ENCODE measurements at places on chromosomes 16 and 17.

- no peak for DNase-seq
These were observed 35.4 kb downstream of the SNX20 start for GRCh38 chr16:50645563-50646220.

- no peak for DNase-seq
These were observed 761 bp downstream of the NOL3 start for GRCh38 chr16:67170949-67171649.

- no peak for DNase-seq
These were observed 37.9 kb downstream of the SOX8 start for GRCh38 chr16:1019231-1020090.

DNA sequence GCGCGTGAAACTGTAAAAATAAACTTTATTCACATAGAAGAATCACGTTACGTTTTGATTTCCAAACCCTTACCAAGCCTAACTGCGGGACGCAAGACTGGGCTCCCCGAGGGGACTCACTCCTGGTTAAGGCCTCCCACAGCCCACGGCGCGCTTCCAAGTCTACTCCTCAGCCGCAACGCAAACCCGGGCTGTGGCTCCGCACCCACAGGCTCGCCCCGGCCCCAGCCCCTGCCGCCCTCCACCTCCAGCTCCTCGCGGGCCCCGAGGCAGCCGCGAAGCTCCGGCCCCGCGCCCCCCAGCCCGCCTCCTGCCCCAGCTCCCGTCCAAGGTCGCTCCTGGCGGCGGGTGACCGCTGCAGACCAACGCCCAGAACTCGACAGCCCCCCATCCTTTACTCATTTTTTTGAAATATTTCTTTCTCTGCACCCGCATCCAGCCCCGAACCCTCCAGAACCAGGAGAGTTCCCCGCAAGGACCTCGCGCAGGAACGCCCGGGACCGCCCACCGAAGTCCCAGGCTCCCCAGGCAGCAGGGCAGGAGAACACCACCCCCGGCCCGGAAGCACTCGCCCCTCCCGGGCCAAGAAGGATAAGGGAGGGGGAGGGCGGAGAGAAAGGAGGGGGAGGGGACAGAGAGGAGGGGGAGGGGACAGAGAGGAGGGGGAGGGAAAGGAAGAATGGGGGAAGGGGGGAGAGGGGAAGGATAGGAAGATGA, 912 bp downstream of the USP22 start:
- DNase-seq, result peak; percentile 71

DNA sequence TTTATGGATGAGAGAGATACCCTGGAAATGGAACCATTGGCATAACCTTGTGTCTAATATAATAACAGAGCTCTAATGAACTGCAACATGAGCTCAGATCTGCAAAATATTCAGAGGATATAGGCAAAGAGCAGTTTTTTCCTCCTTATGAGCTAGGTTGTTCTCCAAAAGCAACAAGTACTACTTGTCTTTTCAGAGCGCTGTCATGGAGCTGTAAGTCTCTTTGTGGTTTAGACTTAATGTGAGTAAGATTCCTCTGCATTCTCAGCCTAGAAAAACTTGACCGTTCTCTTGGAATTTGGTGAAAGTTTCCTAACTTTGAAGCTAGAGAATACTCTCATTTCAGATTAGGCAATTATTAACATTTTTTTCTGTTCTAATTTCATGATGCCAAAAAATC, 85.2 kb downstream of the FTO start:
- no peak for DNase-seq

- DNase-seq, result no peak
These were observed 18.5 kb downstream of the PFAS start for GRCh38 chr17:8267480-8268147.

DNA sequence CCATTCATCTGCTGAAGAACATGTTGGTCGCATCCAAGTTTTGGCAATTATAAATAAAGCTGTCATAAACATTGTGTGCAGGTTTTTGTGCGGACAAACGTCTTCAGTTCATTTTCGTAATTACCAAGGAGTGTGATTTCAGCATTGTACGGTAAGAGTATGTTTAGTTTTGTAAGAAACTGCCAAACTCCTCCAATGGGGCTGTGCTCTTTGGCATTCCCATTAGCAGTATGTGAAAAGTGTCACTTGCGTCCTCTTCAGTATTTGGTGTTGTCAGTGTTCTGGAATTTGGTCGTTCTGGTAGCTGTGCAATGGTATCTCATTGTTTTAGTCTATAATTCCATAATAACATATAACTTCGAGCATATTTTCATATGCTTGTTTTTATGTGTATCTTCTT, 120.9 kb downstream of the BCAS3 start:
- no peak for DNase-seq

DNA sequence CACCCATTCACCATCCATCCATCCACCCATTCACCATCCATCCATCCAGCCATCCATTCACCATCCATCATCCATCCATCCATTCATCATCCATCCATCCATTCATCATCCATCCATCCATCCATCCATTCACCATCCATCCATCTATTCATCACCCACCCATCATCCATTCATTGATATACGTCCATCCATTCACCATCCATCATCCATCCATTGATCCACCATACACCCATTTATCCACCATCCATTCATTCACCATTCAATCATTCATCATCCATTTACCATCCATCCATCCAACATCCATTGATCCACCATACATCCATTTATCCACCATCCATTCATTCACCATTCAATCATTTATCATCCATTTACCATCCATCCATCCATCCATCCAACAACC, 111.7 kb downstream of the ABCC12 start:
- DNase-seq, result no peak

DNA sequence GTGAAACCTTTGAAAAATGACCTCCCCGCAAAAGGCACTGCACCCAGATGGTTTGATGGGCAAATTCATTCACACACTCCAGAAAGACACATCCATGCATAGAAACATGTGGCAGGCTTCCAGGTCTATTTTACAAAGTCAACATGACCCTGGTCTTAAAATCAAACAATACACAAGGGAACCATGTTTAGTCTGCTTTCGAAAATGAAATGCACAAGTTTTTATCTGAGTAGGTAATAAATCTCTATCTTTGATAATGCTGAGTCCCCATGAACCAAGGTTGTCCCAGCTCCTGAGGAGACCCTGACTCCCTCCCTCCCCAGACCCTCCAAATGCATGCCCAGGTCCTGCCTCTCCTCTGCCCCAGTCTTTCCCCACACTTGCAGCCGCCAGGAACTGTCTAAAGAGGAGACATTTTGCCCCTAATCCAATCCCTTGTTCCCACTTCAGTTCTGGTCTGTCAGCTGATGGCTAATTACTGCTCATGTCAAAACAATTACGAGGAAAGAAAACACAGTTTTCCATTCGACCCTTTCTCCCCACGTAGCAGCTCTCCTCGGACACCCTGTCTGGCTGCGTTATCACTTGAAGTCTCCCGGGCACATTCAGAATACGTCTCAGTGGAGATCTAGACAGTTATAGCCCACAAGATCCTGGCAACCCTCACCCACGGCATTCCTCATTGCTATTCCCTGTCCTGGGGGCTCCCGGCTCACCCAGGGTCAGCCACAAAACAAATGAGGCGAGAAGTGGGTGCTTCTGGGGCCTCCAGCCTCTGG, 68.8 kb upstream of the RCVRN start:
- DNase-seq, result no peak

DNA sequence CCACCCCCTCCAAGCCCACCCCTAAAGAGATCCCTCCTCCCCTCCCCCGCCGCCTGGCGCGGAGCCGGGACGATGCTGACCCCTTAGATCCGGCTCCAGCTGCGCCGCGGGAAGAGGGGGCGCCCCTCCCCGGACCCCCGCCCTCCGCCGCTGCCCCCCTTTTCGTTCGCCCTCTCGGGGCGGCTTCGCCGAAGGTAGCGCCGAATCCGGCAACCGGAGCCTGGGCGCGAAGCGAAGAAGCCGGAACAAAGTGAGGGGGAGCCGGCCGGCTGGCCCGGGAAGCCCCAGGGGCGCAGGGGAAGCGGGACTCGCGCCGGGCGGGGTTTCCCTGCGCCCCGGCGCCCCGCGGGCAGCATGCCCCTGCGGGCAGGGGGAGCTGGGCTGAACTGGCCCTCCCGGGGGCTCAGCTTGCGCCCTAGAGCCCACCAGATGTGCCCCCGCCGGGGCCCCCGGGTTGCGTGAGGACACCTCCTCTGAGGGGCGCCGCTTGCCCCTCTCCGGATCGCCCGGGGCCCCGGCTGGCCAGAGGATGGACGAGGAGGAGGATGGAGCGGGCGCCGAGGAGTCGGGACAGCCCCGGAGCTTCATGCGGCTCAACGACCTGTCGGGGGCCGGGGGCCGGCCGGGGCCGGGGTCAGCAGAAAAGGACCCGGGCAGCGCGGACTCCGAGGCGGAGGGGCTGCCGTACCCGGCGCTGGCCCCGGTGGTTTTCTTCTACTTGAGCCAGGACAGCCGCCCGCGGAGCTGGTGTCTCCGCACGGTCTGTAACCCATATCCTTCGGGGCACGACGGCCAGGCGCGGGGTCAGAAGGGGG, 623 bp downstream of the CACNA1G start:
- DNase-seq, result no peak

DNA sequence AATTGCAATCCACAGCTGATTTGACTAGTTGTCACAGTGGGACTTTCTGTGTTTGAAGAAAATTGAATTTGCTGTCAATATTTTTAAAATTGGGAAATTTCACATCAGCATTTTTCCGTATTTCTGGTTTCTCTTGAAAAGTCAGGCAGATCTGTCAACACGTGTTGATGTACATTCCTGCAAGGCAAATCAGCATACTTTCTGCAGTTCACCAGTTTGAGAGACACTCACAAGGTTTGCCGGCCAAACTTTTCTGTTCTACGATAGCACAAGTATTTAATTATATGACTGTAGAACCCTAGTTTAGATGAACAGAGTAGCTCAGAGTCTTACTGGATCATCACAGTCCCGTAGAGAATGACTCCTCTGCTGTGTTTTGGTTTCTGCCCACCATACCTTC, 102.0 kb downstream of the ADAMTS18 start:
- DNase-seq, result no peak

GRCh38 chr16:5175266-5175665, 77.7 kb upstream of the EEF2KMT start:
- no peak for DNase-seq

- DNase-seq, result no peak
These were observed 22.9 kb upstream of the LITAF start for GRCh38 chr16:11609474-11610120.

DNA sequence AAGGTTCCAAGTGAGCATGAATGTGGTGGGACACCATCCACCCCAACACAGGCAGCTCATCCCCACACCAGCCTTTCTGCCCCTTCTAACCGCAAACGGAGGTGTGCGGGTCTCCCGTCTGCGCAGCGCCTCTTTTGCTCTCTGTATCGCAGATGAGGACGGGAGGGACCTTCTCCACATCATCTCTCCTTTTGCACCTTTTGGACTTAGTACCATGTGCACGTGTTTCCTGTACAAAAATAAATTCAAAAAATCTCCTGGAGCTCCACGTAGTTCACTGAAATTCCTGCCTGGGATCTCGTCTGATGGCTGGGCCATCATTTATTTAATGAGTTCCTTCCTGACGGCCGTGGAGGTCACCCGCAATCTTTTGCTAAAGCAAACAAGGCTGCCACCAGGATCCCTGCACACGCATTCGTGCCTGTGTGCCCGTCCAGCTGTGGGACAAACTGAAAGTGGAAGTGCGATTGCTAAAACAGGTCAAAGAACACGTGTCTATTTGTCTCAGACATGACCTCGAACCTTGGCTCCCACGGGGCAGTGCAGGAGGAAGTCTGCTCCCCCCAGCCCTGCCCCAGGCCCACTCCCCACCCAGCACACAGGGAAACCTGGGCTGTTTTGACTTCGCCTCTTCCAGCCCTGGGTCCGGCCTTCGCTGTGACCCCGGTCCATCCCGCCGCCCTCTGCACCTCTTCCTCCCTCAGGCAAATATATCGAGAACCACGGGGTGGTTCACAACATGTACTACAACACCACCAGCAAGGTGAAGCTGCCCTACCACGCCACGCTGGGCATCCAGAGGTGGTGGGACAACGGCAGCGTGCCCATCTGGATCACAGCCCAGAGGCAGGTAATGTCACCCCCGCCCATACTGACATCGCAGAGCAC, 2.3 kb downstream of the ENPP7 start:
- DNase-seq, result no peak

DNA sequence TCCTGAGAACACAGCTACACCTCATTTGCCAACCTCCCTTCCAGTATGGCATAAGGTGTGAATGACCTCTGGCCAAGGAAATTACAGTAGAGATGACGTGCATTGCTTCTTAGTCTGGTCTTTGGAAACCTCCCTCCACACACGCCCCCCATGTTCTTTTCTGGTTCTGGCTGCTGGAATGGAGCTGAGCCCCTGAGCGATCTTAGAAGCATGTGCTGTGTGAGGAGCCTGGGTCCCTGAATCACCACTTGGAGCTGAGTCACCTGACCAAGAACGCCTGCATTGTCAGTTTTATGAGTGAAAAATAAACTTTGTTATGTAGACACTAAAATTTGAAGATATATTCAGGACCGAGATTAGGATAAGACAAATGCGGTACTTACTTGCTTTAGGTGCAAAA, 51.4 kb downstream of the HS3ST3A1 start:
- DNase-seq, result no peak
